ENCODE measurements at places on chromosomes 5 and 9.

DNA sequence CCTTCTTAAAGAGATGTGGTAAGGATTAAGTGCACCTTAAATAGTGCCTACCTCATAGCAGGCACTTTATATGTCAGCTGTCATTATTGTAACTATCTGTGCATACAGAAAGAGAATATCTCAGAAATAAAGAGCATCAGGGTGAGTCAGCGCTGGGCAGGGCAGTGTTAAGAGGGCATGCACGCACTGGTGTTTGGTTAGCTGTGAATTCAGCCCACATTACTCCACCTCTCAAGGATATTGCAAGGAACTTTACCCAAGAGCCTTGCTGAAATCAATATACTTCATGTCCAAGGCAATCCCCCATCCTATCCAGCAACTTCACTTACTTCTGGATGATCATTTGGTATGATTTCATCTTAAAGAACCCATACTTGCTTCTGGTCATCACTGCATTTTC lies 300.9 kb downstream of the NTRK2 start:
- no peak for DNase-seq

- no peak for DNase-seq
These were observed 491.1 kb downstream of the CCDC171 start for GRCh38 chr9:16043756-16044578.

DNA sequence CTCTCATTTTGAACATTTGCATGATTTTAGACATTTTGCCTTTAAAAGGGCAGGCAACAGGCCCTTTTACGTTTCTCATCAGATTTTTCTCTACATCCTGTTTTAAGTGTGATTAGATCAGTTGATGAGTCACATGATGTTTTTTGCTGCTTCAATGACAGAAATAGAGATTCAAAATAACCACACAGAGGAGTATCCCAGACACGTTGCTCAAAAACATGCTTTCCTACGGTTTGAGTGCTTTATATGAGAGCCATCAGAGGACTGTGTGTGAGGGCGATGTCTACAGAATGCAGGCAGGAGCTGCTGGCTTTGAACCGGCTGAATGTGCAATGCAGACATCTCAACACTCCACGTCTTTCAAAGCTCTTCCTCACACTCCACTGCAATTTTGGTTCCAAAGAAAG lies 42.1 kb downstream of the OTULIN start:
- no peak for DNase-seq

DNA sequence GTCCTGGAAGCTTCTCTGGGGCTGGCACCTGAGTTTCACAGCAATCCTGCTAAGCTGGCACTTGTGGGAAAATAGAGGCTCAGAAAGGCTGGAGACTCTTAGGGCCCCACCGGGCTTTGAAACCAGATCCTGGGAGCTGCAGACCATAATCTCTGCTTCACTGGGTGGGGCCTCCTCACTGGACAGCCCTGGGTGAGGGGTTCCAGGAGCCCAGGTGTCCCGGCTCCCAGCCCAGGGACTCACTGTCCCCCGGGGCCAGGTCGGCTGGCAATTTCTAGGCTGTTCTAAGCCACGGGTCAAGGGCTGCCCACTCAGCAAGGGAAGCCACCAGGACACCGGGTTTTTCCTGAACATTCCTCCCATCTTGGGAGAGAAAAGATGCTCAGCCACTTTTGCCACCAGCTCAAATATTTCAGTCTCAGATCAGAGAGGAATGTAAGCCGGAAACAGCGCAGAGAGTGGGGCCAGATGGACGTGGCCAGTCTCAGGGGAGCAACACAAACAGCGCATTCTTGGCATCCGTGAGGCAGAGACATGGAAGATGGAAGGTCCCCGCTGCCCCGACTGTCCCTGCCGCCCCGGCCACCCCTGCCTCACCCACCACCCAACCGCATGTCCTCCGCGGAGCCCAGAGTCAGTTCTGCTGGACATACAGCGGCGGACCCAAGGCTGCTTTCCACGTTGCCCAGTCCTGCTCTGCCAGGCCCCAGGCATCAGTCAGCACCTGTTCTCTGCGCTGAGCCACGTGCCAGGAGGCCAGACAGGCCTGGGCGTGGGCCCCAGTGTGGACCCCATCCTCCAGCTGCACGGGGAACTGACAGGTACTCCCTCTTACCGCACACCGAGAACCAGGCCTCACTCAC lies 72.6 kb downstream of the VAV2 start:
- DNase-seq: no peak

- DNase-seq: no peak
These were observed 28.2 kb downstream of the MTRR start for GRCh38 chr5:7897014-7897600.

Data from activated naive CD8-positive, alpha-beta T cell treated with anti-CD3 and anti-CD28 coated beads, Interleukin-2, amount 10 ng/mL, durations not matched to agents 7 days and 5 days (primary cell).